Right kidney (tissue), 9 donors: ENCODE measurements at places on chromosomes 3 and 15.

GRCh38 chr15:88637841-88638625 is 783 bp upstream of the ISG20 start:
- no peak for DNase-seq

DNA sequence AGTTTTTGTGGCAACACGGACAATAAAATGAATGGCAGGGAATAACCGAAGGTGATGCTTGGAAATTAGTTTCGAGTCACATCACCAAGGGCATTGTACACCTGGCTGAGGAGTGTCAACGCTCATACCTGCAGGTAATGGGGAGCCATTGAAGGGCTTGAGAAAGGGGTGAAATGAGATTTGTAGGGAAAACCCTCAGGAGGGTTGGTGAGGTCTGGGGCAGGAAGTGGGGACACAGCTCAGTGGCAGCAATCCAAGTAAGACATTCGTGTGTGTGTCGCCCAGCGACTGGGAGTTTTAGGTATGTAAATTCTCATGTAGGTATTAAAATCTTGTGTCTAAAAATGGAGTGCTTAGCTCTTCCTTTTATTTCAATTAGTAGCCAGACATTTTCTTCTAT is 14.3 kb downstream of the PARP14 start:
- DNase-seq, result no peak

DNA sequence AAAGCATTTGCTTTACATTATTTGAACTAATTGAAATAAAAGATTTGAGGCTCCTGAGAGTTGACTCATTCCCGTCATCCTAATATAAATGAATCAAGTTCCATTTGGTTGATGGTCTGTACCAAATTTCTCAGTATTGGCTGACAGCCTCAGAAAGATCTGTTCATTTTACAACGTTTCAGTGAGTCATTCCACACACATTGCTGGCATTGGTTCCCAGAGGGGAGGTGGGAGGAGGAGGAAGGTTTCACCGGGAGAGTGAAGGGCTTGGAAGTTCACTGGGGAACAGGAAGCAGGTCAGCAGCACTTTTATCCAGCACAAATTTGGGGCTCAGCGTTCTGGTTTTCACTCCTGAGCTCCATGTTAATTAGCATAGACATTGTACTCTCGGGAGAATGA is 176.7 kb upstream of the CADPS start:
- no peak for DNase-seq

- no peak for DNase-seq
Observed at GRCh38 chr3:157157836-157158235, 2.1 kb downstream of the CCNL1 start.

DNA sequence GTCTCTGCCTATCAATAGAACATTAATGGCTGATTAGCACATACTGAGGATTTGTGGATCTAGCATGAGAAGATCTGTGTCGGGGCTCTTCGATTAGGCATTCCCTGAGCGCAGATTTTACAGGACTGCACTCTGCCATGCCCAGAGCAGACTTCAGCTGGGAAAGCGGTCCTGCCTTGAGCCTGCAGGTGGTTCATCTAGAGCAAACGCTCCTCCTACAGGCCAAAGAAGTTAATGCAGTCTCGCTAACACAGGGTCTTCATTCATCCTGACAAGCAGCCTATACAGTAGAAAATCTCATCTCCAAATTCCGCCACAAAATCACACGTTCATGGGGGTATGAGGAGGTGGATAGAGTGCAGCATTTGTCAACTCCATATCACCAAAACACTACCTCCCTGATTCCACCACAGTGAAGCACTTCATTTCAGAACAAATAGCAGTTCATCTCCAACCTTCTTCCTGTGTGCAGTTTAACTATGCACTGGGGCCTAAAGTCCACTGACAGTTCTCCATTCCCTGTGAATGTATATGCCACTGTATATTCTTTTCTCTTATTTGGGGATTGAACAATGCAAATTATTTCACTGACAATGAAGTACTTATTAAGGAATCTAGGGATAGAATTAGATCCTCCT is 405.8 kb downstream of the IGSF11 start:
- peak; percentile 58 for DNase-seq

DNA sequence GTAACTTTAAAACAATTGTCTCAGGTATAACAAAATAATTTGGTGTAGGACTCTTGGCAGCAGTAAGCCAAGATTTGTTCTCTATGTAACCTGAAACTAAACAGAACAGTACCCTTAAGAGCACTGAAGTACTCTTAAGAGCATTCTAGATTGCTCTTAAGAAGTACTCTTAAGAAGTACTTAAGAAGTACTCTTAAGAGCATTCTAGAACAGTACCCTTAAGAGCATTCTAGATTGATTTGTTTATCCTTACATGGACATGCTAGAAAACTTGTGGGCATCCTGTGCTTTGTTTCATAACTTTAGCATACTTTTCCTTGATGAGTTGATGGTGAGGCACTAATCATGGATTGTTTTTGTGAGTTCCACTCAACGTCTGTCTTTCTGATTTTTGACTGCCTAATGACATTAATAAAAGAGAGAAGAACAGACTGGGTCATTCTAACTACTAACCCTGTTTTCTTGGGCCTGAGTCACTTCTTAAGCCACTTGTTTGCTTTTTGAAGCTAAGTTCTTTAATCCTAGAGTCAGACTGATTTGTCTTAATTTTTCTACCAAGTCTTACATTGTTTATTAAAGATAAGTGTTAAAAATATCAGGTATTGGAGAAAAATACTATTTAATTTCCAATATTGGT is 57.2 kb upstream of the UTS2B start:
- DNase-seq, result no peak

GRCh38 chr15:53709821-53710220 is 49.6 kb downstream of the WDR72 start:
- DNase-seq, result no peak

DNA sequence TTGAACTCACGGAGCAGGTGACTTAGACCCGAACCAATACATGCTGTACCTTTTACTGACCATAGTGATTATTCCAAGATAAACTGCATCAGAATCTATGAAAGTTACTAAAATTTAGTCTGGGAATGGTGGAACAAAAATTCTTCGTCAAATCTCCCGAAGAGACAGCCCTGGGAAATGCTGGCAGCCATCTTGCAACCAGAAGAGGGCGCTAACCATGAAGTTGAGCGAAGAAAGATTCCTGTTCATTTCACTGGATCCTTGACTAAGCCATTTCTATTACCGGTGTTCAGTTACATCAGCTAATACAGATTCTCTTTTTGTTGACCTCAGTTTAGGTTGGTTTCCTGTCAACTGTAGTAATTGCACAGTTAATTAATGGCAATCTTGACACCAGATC is 199.6 kb downstream of the SLC9A9 start:
- DNase-seq, result no peak

GRCh38 chr3:171248426-171249111 is 211.6 kb downstream of the TNIK start:
- DNase-seq, result no peak

GRCh38 chr3:59006634-59007517 is 42.9 kb downstream of the CFAP20DC start:
- DNase-seq, result no peak

GRCh38 chr3:139620438-139620837 is 57.3 kb downstream of the NMNAT3 start:
- DNase-seq, result no peak

DNA sequence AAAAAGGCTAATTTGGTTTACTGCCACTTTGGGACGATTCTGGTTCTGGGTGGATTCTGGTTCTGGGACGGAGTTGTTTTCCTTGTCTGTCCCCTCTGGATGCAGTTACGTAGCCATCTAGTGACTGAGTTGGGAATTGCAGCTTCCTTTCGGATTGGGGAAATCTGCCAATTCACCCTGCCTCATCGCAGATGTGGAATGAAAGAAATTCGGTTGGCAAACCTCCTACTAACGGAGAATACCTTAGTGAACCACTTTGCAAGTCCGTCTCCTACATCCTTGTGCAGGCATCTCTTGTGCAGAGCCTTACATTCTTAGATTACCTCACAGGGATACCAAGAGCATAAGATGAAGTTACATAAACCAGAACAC is 31.5 kb upstream of the AP4E1 start:
- peak; percentile 75 for DNase-seq

- no peak for DNase-seq
Observed at GRCh38 chr15:29480949-29481348, 211.3 kb upstream of the NSMCE3 start.

GRCh38 chr15:86691091-86691663 is 611.5 kb downstream of the AGBL1 start:
- no peak for DNase-seq

- no peak for DNase-seq
Observed at GRCh38 chr3:44954304-44954703, 21.7 kb downstream of the ZDHHC3 start.

GRCh38 chr3:139868773-139869172 is 66.2 kb upstream of the CLSTN2 start:
- DNase-seq, result no peak

DNA sequence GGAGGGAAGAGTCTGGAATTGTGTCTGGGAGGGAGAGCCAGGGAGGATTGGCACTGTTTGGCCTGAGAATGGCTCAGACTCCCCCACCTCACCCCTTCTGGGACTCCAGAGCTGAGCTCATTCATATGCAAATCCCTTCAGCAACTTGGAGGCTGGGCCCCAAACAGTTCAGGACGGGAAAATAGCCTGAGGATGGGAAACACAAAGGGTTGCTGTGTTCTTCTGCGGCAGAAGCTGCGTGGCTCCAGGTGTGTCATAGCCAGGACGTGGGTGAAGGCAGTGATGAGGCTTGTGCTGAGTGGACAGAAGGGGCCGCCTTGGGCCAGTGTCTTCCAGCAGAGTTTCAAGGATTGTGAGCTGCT is 16.6 kb downstream of the MASP1 start:
- DNase-seq, result no peak

DNA sequence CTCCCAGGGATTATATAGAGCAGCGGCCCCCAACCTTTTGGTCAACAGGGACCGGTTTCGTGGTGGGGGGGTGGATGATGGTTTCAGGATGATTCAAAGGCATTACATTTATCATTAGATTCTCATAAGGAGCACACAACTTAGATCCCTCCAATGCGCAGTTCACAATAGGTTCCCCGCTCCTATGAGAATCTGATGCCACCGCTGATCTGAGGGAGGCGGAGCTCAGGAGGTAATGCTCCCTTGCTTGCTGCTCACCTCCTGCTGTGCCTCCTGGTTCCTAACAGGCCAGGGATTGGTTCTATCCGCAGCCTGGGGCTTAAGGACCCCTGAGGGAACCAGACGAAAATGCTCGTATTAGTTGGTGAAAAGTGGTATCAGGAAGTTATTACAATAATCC is 1.3 kb upstream of the HACD2 start:
- peak; percentile 61 for DNase-seq

GRCh38 chr15:93028632-93029213 is 60.3 kb downstream of the RGMA start:
- DNase-seq, result no peak

DNA sequence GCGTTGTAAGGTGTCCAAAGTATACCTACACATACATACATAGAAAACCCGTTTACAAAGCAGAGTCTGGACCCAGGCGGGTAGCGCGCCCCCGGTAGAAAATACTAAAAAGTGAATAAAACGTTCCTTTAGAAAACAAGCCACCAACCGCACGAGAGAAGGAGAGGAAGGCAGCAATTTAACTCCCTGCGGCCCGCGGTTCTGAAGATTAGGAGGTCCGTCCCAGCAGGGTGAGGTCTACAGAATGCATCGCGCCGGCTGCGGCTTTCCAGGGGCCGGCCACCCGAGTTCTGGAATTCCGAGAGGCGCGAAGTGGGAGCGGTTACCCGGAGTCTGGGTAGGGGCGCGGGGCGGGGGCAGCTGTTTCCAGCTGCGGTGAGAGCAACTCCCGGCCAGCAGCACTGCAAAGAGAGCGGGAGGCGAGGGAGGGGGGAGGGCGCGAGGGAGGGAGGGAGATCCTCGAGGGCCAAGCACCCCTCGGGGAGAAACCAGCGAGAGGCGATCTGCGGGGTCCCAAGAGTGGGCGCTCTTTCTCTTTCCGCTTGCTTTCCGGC is 318.6 kb downstream of the FGF12 start:
- peak; percentile 70 for DNase-seq

- no peak for DNase-seq
Observed at GRCh38 chr3:126399351-126399735, 4.6 kb downstream of the CFAP100 start.

- DNase-seq, result no peak
Observed at GRCh38 chr15:31372635-31373091, 46.0 kb downstream of the KLF13 start.

DNA sequence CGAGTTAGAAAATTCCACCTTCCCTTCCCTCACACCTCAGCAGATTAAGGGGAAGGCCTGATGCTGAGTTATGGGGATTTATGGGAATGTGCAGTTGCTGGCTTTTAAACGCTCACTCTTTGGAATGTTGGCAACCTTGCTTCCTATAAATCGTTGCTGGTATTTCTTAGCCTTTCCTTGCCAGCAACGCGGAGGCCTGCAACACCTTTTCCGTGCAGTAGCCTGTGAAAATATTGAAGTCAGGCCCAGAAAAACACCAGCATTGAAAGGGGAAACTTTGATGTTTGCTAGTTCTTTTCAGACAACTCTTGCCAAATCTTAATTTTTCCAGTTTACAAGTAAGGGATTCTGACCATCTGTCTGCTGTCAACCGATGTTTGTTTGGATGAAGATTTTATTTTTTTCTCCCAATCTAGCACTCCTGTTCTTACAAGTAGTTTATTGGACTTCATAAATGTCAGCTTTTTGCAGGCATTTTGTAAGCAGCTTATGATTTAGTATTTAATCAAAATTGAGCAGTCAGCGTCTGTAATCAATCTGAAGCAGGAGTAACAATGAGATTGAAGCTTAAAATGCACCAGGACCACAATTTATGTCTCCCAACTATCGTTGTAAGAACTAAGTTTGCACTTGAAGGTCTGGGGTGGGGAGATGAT is 251.0 kb downstream of the RPLP1 start:
- no peak for DNase-seq

DNA sequence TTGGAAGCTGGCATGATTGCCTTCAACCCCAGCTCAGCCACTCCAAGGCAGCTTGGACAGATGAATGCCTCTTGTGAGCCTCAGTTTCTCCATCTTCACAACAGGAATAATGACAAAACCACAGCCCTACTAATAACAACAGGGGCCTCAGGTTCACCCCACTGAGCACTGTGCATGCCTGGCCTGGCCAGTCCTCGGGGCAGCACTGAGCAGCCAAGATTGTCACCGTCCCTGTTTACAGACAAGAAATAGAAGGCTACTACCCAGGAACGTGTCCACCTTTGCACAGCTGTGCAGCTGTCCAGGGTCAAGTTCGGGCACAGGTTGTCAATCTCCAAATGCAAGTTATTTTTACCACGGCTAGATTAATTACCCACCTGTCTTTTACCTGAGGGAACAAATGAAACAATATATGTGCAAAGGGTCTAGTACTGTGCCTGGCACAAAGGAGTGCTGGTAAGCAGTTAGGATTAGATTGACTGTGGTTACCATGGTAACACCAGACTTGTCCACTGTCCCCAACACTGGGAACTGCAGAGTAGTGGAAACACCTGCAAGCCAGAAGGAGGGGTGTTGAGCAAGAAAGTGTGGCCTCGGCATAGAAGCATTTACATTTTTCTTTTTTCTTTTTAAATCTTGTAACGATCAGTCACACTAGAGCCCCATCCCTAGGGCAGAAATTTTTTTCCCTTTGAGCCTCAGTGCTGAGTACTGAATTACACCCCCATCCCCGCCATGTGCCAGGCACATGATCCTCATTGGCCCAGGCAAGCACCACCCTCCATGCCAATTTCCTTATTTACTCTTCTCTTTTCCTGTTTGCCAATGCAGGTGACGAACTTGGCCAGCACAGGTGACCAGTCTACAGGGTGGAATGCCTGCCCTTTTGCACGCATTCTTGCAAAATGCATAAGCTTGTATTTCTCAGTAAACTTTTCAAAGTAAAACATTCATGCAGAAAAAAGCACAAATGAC is 66.3 kb upstream of the SLC6A6 start:
- DNase-seq, result no peak
